ENCODE measurements at places on chromosomes 16 and 17.

- DNase-seq: no peak
Measured at GRCh38 chr17:75876938-75877751, 1.2 kb downstream of the TRIM47 start.

DNA sequence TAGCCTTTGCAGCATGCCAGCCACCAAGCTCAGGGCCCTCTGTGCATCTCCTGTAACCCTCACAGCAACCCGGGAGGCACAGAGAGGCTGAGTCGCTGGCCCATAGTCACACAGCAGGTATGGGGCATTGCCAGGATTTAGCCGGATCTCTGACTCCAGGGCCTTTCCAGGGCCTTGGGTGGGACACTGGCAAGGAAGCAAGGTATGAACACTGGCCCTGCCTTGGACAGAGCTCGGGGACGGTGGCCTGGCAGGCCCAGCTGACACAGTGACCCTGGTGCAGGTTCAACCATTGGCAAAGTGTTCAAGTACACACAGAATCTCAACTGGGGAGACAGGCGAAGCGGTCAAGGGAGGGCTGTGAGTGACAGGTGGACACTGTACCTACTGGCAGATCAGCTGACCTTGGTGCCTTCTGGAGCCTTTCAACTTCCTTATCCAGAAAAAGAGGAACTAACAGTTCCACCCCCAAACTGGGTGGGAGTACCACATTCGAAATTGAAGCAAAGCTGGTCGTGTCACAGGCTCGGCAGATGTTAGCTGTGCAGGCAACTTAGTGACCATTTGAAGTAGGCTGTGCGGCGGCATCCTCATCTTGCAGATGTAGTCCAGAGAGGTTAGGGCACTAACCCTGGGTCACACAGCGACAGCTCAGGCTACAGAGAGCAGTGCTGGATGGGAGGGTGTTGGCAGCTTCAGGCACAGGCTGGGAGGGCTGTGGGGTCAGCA, 287.4 kb downstream of the SEC14L1 start:
- no peak for DNase-seq

DNA sequence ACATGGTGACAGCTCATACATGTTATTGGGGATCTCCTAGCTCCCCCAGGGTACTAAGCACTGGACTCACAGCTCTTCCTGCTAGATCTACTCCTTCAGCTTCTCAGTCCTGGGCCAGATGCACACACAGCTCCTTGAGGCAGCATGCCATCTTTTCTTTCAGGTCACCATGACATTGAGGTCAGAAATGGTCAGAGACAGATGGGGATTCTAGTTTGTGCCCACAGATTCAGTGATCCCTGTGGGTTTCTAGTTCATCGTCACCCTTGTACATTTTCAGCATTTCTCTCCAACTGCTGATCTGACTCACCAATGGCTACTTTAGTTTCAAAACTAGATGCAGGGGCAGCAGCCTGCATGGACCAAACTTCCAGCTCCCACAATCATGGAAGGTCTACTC, 560.7 kb upstream of the PSMD7 start:
- DNase-seq: no peak

GRCh38 chr16:10485698-10486382, 94.6 kb downstream of the EMP2 start:
- no peak for DNase-seq

DNA sequence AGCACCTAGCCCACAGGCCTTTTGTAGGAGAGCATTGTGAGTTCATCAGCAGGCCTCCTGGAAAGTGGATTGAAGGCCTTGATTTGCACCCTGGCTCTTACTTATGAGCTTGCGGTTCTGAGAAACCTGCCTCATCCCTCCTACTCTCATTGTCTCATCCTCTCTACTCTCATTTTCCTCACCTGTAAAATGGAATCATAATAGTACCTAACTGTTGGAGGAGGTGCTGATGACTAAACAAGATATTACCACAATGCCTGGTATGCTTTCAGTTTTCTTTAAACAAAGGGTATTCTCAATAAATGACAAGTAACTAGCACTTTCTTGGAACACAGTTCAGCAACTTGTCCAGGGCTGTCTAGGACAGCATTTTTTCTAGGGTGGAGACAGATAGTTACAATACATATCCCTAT, 243.1 kb upstream of the MAF start:
- no peak for DNase-seq

GRCh38 chr16:78538292-78538691, 438.8 kb downstream of the WWOX start:
- no peak for DNase-seq

GRCh38 chr17:41049110-41049509, 2.0 kb upstream of the KRTAP2-1 start:
- no peak for DNase-seq

- no peak for DNase-seq
Measured at GRCh38 chr17:40542558-40543411, 22.5 kb downstream of the CCR7 start.

Measured in NCI-H187 treated with DMSO at 0.1 percent for 48 hours (cell line).